PC-9 (cell line): ENCODE measurements at places on chromosomes 1 and 21.
A peak's percentile ranks its signal among the peaks of the same experiment; 100 is the strongest.

- no peaks in the 10 kb centered on the region for H3K36me3 ChIP-seq
- no peak overlapping the region for H3K4me3 ChIP-seq
- no peak for DNase-seq
Measured at GRCh38 chr1:12662556-12662955, 18.7 kb downstream of the AADACL4 start.

DNA sequence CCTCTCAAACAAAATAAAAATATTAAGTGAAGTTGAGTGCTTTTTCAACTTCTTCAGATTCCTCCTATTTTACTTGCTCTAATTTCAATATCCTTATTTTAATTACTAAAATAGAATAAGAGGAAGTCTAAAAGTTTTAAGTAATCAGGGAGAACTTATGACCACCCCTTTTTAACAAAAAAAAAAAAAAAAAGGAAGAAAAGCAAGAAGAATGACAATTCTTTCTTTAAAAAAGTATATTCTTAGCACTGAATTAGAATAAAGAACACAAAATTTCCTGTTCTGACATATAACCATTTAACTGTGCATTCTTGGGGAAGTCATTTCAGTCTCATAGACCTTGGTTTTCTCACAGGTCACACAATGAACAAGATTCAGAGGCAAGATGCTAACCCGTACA is 46.8 kb downstream of the SAMSN1 start:
- H3K27me3 ChIP-seq = no peaks in the 10 kb centered on the region
- no peak for DNase-seq
- no peak overlapping the region for H3K27ac ChIP-seq
- no peaks in the 10 kb centered on the region for H3K36me3 ChIP-seq
- H3K4me1 ChIP-seq = no peaks in the 10 kb centered on the region
- no peak overlapping the region for H3K4me3 ChIP-seq

- DNase-seq = no peak
- 0 out of 2 replicates have a peak, but pooled peaks cover 7% of the 10 kb centered on the region for H3K27me3 ChIP-seq
- H3K36me3 ChIP-seq = no peaks in the 10 kb centered on the region
- H3K4me3 ChIP-seq = no peak overlapping the region
- no peaks in the 10 kb centered on the region for H3K4me1 ChIP-seq
Measured at GRCh38 chr1:244915736-244916135, 51.4 kb upstream of the HNRNPU start.

DNA sequence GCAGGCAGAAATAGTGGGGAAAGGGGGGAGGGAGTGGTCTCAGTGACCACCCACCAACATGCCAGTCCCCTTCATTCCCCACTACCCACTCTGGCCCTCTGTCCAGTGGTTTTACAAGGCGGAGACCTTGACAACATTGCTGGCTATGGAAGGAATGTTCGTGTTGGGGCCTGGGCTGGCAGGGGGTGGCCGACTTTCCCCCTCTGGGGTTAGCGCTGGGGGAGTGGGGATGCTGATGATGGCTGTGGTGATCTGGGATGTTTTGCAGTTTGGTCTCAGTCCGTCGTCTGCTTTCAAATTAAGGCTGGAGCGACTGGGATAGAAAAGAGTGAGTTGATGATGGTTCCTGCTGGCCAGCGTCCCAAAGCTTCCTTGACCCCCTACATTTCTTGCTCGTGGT is 20.3 kb downstream of the DDX20 start:
- no peak overlapping the region for H3K27ac ChIP-seq
- H3K27me3 ChIP-seq = peaks cover 53% of the 10 kb centered on the region
- no peak overlapping the region for H3K4me3 ChIP-seq
- no peak for DNase-seq
- H3K4me1 ChIP-seq = no peaks in the 10 kb centered on the region
- H3K36me3 ChIP-seq = no peaks in the 10 kb centered on the region

DNA sequence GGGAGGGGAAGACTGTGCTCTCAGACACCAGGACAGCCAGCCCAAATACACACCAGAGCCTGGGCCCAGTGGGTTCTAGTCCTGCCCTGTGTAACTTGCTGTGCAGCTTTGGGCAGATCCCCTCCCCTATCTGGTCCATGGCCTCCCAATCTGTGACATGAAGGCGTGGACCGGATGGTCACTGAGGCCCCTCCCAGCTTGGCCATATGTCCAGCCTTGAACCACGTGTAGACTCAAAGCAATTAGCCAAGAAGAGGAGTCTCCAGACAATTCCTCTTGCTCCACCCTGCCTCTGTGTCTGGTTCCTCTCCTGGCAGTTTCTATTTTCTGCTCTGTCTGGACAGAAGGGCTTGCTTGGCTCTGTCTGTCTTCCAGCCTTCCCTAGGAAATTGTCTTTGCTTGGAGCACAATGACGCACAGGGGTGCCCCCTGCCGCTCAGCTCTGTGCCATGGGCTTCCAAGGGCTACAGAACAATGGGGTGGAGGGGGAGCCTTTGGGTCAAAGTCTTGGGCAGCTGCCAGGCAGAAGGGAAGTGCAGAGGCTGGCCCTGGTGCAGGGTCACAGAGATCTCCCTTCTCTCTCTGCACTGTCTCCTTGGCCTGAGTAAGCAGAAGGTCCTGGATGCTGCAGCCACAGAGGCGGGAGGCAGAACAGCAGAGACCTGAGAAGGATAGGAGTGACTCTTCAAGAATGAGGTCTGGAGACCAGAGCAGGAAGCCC is 66.1 kb downstream of the TENT5C start:
- no peaks in the 10 kb centered on the region for H3K27me3 ChIP-seq
- H3K36me3 ChIP-seq = no peaks in the 10 kb centered on the region
- H3K27ac ChIP-seq = no peak overlapping the region
- H3K4me3 ChIP-seq = no peak overlapping the region
- no peak for DNase-seq
- H3K4me1 ChIP-seq = peaks cover 7% of the 10 kb centered on the region

- peaks cover 26% of the 10 kb centered on the region; the same call in 1 of the 2 replicates for H3K4me1 ChIP-seq
- no peak overlapping the region for H3K4me3 ChIP-seq
- no peaks in the 10 kb centered on the region for H3K36me3 ChIP-seq
- peak overlapping the region; percentile 34 for H3K27ac ChIP-seq
Measured at GRCh38 chr1:113874012-113874879, 2.7 kb upstream of the PTPN22 start.

DNA sequence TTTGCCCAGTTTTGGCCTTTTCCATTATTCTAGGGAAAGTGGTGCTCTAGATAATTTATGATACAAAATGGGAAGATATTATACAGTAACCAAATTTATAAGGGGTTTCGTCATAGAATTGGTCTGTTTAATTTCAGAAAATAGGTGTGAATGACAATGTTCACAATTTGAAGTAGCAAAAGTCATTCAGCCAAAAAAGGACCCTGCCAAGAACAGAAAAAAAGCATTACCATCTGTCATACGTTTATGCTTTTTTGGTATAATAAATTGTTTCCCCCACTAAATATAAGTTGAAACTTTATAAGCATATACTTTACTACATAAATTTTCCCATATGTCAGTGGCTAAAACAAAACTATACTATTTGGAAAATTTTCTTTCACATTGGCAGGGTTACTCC is 4.5 kb upstream of the SPAG17 start:
- H3K4me3 ChIP-seq = no peak overlapping the region
- no peaks in the 10 kb centered on the region; the same call in 1 of the 2 replicates for H3K27me3 ChIP-seq
- H3K27ac ChIP-seq = no peak overlapping the region
- H3K4me1 ChIP-seq = no peaks in the 10 kb centered on the region
- H3K36me3 ChIP-seq = no peaks in the 10 kb centered on the region

DNA sequence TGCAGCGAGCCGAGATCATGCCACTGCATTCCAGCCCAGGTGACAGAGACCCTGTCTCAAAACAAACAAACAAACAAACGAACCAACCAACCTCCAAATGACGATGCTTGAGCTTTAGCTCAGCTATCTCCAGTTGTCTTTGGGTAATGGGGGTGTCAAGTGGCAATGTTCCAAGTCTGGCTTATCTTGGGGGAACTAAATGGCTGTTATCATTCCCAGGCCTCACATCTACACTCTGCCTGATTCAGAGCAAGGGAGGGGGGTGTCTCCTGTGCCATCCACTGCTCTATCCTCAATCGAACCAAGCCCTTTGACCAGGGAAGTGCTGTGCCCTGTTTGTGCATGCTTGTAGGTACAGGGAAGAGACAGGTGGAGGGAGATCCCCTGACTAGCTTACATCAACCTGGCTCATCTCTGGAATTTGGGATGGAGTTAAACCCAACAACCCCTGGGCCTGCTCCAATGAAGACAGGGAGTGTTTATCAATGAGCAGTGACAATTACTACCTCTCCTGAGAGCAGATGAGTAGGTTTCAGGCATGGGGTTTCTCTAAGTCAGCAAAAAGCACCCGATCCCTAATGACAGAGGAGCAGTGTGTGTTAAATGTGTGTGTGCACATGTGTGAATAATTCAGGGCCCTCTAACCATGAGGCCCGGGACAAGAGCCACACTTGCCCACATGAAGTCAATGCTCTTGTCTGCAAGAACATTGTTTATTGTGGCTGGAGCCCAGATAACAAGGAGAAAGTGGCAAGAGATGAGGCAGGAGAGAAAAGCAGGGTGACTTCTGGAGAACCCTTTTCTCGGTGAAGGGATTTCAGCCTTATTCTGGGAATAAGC is 20.3 kb upstream of the IL6R start:
- no peak overlapping the region for H3K27ac ChIP-seq
- no peak overlapping the region for H3K4me3 ChIP-seq
- H3K27me3 ChIP-seq = no peaks in the 10 kb centered on the region
- DNase-seq = no peak
- no peaks in the 10 kb centered on the region for H3K36me3 ChIP-seq

GRCh38 chr1:75308365-75308764 is 174.2 kb downstream of the LHX8 start:
- H3K27me3 ChIP-seq = no peaks in the 10 kb centered on the region
- H3K36me3 ChIP-seq = no peaks in the 10 kb centered on the region
- no peaks in the 10 kb centered on the region for H3K4me1 ChIP-seq
- H3K4me3 ChIP-seq = no peak overlapping the region

- DNase-seq = peak; percentile 89
- peaks cover 18% of the 10 kb centered on the region for H3K4me1 ChIP-seq
- peak overlapping the region; percentile 23; the same call in 1 of the 2 replicates for H3K4me3 ChIP-seq
Measured at GRCh38 chr1:246632281-246633168, 66.3 kb downstream of the CNST start.

DNA sequence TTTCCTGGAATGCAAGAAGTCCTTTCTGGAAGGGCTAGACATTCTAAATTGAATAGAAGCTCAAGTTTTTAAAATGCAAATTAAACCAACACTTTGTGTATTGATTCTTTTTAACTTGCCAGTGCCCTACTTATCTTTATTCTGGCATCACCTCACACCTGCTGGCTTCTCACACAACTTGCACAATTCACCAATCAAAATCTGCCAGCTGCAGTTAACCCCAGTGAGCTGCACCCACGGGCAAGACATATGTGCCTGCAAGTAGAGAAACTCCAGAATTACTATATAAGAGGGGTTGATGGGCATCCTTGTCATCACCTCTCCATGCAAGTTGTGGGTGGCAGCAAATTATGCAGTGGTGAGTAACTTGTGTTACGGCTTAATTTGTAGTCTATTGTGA is 11.7 kb upstream of the PLPPR4 start:
- no peaks in the 10 kb centered on the region for H3K4me1 ChIP-seq
- no peaks in the 10 kb centered on the region for H3K36me3 ChIP-seq
- no peak for DNase-seq
- no peaks in the 10 kb centered on the region for H3K27me3 ChIP-seq
- H3K27ac ChIP-seq = no peak overlapping the region

DNA sequence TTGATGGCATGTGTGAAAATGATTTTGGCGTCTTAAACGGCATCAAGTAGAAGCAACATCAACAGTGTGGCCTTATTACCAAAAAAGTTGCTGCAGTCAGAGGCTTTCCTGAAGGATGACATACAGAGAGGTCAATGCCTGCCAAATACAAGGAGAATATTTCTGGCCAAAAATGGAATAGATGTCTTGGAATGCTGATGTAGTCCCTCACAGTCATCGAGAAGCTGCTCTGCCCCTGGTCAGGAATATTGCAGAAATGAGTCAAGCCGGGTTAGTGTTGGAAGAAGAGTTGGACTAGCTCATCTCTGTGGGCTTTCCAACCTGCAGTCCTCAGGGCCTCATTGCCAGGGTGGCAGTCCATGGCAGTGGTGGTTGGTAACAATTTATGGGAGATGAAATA is 42.1 kb downstream of the NOS1AP start:
- H3K4me3 ChIP-seq = no peak overlapping the region
- peaks cover 5% of the 10 kb centered on the region; the same call in 1 of the 2 replicates for H3K36me3 ChIP-seq
- no peaks in the 10 kb centered on the region for H3K4me1 ChIP-seq
- no peaks in the 10 kb centered on the region for H3K27me3 ChIP-seq
- DNase-seq = no peak

DNA sequence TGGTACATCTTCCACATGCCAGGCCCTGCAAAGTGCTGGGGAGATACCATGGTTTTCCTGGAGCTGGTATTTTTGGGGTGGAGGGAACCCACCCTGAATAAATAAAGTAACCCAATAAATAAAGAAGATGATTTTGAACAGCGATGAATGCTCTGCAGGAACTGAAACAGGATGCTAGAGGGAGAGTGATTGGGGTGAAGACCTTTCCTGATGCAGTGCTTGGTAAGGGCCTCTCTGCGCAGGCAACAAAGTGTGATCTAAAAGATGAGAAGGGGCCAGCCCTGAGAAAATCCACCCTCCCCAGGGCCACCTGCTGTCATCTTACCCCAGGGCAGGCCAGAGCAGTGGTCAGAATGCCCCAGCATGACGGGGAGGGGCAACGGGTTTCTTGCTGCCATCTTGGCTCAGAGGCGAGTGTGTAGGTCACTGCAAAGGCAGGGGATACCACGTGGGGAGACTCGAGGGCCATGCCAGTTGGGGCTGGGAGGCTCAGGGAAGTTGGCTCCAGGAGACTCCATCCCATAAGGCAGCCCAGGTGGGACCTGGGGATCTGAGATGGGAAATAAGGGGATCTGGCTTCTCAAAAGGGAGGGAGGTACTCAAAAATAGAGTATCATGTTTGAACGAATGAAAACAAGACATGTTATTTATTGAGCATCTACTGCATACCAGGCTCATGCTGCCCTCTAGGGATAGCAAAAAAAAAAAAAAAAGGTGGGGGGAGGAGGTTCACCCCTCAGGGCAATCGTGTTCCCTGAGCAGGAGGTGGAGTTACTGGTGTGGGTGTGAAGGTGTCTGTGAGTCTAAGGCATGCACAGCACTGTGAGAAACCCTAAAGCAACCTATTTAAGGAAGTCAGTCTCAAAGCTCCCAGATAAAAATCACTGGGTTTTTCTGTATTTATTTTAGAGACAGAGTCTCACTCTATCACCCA is 2.8 kb downstream of the SRARP start:
- H3K4me1 ChIP-seq = no peaks in the 10 kb centered on the region; the same call in 1 of the 2 replicates
- no peaks in the 10 kb centered on the region for H3K27me3 ChIP-seq
- DNase-seq = peak; percentile 52
- no peak overlapping the region for H3K4me3 ChIP-seq

- H3K27ac ChIP-seq = no peak overlapping the region
- H3K27me3 ChIP-seq = no peaks in the 10 kb centered on the region
- H3K4me1 ChIP-seq = no peaks in the 10 kb centered on the region
- no peaks in the 10 kb centered on the region for H3K36me3 ChIP-seq
- no peak for DNase-seq
Measured at GRCh38 chr21:17146426-17146825, 366.4 kb upstream of the CXADR start.

DNA sequence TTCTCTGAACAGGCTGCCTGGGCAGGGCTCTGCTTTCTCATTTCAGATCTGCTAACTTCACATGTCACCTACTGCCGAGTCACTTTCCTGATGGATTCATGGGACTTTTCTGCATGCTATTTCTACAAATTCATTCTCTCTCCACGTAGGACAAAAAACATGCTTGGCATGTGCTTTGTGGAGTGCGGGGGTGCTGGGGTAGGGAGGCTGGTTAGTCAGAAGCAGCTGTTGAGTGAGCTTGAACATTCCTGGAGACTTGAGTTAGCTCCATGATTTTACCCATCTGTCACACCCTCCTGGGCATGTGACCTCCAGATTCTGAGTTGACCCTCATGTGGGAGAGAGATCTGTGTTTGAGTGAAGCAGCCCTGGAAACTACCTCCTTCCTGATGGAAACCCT is 71.4 kb downstream of the UCK2 start:
- H3K4me3 ChIP-seq = no peak overlapping the region
- peaks cover 23% of the 10 kb centered on the region for H3K36me3 ChIP-seq
- no peak overlapping the region for H3K27ac ChIP-seq
- H3K4me1 ChIP-seq = no peaks in the 10 kb centered on the region
